ENCODE measurements at places on chromosomes 13 and 19.

- no peak for DNase-seq
Measured at GRCh38 chr19:16462757-16463250, 9.0 kb downstream of the EPS15L1 start.

GRCh38 chr13:110259651-110260050, 47.3 kb downstream of the COL4A1 start:
- no peak for DNase-seq

DNA sequence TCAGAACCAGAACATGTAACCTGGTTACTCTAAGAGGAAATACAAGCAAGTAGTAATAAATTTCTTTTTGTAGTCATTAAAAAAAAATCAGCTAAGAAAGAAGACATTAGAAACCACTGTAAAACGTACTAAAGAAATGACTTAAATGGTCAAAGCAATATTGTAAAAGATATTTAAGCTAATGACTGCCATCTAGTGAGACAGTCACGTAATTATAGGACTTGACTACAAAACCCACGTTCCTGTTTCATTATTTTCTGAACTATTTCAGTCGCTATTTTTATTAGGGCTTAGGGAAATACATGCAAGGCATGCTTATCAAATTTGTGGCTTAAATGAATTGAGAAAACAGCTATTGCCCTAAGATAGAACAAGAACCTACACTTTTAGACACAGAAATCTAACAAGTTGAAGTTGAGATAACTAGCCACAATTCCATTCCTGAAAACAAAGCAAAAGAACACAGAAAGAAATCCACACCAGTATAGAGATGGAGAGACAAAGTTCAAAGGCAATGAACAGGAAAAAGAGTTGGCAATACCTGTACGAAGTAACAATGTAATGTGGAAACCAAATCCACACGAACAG, 17.9 kb downstream of the ALG5 start:
- no peak for DNase-seq

DNA sequence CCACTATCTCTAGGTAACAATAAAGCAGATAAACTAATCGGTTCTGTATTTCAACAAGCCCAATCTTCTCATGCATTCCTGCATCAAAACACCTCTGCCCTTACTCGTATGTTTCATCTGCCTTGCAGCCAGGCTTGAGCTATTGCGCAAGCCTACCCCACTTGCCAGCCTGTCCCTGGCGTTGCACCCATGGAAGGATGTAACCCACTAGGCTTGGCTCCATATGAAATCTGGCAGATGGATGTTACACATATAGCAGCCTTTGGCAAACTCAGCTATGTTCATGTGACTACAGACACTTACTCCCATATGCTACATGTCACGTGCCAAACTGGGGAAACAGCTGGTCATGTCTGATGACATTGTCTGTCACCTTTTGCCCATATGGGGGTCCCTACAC, 11.9 kb upstream of the ZNF549 start:
- DNase-seq: no peak

DNA sequence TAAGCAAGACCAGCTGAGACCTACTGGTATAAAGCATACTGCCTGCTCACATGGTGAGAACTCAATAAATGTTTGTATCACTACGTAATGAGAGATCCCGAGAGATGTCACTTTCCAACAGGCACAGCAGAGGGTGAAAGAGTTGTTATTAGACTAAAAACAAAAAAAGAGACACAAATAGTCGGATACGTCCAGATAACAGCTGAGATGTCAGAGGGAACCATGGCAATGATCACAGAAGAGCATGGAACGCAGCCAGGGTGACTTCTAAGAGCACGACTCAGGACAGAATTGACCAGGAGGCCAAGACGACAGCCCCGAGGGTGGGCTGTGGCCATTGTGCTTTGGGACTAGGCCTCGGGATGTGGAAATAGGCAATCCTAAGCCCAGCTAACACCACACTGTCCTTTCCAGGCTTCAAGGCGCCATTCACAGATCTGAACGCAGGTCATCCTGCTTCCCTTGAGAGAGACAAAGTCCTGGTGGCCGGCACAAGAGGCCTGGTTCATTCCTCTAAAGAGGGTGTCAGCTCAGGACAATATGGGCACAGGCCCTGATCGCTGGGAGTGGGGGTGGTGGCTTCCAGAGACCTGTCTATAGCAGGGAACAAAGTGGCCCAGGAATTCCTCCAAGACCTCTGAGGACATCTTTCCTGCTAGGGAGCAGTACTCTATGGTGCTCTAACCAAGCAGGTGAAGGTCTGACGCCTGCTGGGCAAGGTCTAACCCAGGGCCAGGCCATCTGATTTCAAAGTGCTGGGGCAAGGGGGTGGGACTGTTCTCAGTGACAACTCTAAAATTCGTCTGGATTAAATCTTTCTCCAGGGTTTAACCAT, 3.2 kb downstream of the SH3GL1 start:
- DNase-seq: no peak

DNA sequence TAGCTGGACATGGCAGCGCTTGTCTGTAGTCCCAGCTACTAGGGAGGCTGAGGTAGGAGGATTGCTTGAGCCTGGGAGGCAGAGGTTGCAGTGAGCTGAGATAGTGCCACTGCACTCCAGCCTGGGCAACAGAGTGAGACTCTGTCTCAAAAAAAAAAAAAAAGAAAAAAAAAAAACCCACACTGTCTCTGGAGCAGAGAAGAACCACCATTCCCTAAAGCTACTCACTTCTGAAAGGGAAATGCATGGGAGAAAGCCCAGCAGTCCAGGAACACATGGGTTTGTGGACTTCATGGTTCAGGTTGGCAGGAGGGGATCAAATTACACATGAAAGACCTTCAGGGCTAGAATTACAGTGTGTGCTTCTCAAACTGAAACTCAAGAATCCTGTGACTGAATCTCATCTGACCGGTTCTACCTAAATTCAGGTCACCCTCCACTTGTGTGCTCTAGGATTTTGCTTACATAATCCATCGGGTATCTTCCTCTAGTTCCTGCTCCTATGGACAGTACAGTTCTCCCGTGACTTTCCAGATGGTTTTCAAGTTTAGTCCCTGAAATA, 30.2 kb upstream of the CPB2 start:
- no peak for DNase-seq

GRCh38 chr19:46745521-46746280, at the start of gene FKRP:
Gene FKRP, plus strand, starts transcription at chr19:46746057. Its CDS starts 9,394 bp downstream, at chr19:46755451.
- DNase-seq: no peak

DNA sequence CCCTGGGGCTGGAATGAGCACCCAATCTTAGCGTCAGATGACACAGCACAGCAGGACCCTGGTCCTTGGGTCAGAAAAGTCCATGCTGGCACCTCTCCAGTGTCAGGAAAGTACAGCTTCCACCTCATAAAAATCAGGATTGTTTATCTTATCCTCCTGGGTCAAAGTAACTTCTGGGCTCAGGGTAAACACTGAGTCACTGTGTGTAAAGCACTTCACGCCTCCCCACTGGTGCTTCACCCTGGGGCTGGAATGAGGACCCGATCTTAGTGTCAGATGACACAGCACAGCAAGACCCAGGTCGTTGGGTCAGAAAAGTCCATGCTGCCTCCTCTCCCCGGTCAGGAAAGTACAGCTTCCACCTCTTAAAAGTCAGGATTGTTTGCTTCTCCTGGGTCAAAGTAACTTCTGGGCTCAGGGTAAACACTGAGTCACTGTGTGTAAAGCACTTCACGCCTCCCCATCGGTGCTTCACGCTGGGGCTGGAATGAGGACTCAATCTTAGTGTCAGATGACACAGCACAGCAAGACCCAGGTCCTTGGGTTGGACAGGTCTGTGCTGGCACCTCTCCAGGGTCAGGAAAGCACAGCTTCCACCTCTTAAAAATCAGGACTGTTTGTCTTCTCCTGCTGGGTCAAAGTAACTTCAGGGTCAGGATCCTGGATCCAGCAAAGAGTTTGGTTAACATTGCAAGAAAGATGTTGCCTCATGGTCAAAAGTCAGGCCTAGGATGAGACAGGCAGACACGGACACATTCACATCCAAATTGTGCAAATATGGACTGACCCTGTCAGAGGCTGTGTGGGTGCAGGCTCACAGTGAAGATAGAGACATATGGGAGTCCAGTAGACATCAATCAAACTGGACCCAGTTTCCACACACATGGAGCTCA, 39.2 kb upstream of the CYP2A7 start:
- DNase-seq: no peak

DNA sequence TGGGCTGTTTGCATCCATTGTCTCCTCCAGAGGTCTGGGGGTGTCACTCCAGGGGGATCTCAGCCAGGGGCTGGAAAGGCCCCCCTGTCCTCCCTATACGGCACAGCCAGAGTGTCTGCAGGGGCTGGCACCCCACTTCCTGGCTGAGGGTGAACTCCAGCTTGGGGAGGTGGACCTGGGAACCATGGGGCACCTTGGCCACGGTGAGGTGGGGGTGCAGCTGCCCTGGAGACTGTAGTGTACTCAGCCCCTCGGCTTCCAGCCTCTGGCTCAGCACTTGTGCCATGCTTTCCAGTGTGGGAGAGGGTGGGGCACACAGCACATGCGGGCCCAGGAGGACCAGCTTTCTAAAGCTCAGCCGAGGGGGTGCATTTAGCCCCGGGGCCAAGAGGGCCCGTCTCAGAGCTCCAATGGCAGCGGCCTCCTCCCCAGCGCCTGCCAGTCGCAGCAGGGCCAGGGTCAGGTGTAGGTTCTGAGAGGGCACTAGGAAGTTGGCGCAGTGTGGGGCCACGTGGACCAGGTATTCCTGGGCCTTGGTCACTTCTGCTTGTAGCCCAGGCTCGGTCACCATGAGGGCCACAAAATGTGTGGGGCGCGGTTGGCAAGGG, 1.4 kb downstream of the LENG9 start:
- no peak for DNase-seq

- DNase-seq: no peak
Measured at GRCh38 chr19:4692251-4693077, 22.3 kb upstream of the MYDGF start.

- DNase-seq: no peak
Measured at GRCh38 chr13:44860454-44860853, 128.8 kb downstream of the NUFIP1 start.

DNA sequence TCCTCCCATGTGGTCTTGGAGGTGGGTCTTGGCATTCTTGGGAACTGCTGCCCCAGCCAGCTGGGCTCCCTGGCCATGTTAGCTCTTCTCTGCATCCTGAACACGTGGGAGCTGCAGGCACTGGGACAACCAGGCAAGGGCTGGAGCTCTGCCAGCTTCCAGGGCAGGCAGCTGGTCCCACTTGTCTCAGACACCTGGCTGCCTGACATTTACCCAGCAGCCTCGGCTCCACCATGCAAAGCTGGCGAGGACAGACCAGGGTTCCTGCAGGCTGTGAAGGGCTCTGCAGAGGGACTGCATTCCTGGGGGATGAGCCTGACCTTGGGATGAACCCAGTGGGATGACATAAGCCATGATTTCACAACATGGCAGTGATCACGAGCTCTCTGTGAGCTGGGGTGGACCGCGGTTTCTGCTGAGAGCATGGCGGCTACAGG, 99.0 kb upstream of the TSHZ3 start:
- DNase-seq: no peak

- DNase-seq: no peak
Measured at GRCh38 chr19:55066107-55066709, 3.3 kb upstream of the RDH13 start.

DNA sequence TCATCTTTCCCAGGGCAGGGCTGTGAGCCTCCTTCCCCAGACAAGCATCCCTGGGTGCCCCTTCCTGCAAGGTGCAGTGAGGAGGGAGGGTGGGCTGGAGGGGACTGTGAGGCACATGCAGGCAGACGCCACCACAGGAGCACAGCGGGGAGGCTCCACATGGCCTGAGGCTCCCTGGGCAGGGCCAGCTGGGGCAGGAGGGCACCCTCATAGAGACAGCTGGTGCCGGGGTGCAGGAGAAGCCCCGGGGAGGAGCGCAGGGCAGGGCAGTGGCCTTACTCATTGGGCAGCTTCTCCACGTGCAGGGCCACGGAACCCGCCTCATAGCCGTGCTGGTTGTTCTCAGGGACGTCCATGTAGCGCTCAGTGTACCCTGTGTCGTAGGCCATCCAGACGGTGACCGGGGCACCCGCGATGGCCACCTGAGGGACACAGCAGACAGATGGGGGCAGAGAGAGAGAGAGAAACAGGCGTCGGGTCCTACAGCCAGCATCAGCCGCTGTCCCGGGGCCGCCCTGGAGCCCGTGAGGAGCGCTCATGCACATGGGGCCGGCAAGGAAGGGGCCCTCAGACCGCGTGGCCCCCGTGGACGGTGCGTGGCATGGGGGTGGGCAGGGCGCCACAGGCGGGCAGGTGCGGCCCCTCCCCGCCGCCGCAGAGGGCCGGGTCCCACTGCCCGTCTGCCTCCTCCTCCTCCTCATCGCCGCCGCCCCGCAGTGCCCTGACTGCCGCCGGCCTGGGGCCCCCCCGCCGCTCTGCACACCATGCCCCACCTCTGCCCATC, 12.5 kb upstream of the MYDGF start:
- no peak for DNase-seq

DNA sequence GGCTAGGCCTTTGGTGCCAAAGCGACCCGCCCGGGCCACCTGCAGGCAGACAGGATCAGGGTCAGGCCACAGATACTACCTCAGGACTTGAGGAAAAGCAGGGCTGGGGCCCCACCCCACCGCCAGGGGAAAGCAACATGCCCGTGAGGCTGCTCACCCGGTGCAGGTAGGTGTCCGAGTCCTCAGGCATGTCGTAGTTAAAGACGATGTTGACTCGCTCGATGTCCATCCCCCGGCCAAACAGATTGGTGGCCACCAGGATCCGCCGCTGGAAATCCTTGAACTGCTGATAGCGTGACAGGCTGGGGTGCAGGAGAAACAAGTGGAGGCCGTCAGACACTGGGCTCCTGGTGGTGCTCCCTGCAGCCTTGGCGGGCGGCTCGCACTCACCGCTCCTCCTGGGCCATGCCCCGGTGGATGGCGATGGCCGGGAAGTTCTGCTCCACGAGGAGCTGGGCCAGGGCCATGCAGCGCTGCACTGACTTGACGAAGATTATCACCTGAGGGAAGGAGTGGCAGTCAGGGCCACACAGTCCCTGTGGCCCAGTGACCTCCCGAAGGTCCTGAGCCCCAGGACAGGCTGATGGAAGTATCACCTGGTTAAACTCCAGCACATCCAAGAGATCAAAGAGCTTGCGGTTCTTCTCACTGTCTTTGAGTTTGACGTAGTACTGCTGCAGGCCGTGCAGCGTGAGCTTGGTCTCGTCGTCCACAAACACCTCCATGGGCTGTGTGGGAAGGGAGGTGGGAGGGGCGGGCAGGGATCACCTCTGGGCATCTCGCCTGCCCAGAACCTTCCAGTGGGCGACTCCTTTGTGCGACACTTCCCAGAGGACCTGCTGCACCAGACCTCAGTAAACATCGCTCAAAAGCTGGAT, 9.8 kb downstream of the DDX39A start:
- DNase-seq: no peak

DNA sequence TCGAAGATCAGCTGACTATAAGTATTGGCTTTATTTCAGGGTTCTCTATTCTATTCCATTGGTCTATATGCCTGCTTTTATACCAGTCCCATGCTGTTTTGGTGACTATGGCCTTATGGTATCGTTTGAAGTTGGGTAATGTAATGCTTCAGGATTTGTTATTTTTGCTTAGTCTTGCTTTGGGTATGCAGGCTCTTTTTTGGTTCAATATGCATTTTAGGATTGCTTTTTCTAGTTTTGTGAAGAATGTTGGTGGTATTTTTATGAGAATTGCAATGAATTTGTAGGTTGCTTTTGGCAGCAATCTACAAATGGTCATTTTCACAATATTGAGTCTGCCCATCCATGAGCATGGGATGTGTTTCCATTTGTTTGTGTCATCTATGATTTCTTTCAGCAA, 951.9 kb upstream of the SLITRK1 start:
- DNase-seq: no peak

GRCh38 chr13:95154413-95154886, 146.8 kb downstream of the ABCC4 start:
- no peak for DNase-seq

Measured in GOT3 (cell line).